CD4-positive, alpha-beta T cell (primary cell): ENCODE measurements at places on chromosomes 3 and 15. TPM values are rescaled to one million over a fixed set of nuclear protein-coding genes. Genes with fewer than 3 reads are reported as not detected.

GRCh38 chr3:37183976-37184375 is 9.6 kb upstream of the LRRFIP2 start:
- DNase-seq: no peak
- H3K27ac ChIP-seq: no peak overlapping the region
- no peaks in the 10 kb centered on the region for H3K36me3 ChIP-seq
- no peak overlapping the region for H3K4me3 ChIP-seq

DNA sequence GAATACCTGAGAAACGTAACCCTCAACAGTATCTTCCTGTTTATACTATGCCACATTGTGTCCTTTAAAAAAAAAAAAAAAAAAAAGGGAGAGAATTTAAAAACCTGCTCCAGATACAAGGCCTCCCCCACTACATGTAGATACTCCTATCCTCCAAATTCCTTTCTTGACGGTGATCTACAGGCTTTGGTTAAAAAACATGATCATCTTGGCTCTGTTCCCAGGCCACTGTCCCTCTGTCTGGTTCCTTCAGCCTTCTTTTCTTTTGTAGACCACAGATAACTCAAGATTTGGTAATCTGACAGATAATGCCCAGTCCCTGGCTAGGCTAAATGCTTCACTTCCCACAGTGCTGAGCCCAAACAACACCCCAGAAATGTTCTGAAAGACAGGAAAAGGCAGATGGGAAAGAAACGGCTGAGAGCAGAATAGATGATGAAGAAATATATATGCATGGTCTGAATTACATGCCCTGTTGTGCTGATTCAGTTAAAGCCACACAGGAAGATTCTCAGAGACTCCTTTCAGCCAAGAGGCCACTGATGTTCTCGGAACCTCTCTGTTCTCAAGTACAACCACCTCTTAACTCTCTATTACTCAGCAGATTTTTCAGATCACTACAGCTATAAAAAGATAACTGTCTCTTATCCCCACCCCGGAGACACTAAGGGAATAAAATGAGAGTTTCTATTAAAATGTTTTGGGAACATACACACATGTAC is 48.3 kb downstream of the NPTN start:
- H3K27me3 ChIP-seq: no peaks in the 10 kb centered on the region
- no peak for DNase-seq
- H3K4me1 ChIP-seq: no peaks in the 10 kb centered on the region
- H3K4me3 ChIP-seq: no peak overlapping the region
- H3K27ac ChIP-seq: no peak overlapping the region

- H3K27ac ChIP-seq: no peak overlapping the region
- H3K4me1 ChIP-seq: no peaks in the 10 kb centered on the region
- H3K27me3 ChIP-seq: peaks cover 1% of the 10 kb centered on the region
- H3K36me3 ChIP-seq: no peaks in the 10 kb centered on the region
These were observed 6.4 kb downstream of the GRM7 start for GRCh38 chr3:6867269-6867668.

The ALDH1A2 gene
- not detected for total RNA-seq

The PAK6 gene
- 0.34 TPM for total RNA-seq
